Gastrocnemius medialis (tissue), 4 donors: ENCODE measurements at places on chromosomes 4 and X. TPM values are rescaled to one million over a fixed set of nuclear protein-coding genes. Genes with fewer than 3 reads are reported as not detected.

The PDGFC gene
- total RNA-seq, result 4.4 TPM

The EVC2 gene
- 1.3 TPM for total RNA-seq

The MRFAP1L1 gene
- total RNA-seq, result 54.6 TPM

The TMEM128 gene
- 8.6 TPM for total RNA-seq

The PLS3 gene
- 18.8 TPM for total RNA-seq

The NAP1L3 gene
- total RNA-seq, result 0.31 TPM

The ARSJ gene
- 0.67 TPM for total RNA-seq

The ODAPH gene
- total RNA-seq, result not detected

DNA sequence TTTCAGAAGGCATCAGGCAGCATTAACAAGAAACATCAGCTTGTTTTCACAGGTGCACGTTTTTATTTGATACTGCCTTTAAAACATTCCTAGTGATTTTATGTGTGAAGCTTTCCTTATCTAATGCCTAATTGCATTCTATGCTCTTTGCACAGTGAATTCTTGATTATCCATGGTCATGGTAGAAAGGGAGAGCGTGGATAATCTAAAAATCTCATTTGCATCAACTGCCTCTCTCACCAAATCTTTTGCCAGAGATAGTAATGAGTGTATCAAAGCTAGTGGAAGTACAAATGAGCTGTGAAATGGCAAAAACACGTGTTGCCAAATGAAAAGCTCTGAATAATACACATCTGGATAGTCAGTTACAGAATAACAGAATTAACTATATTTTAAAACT is 170.5 kb downstream of the NAA11 start:
- no peak for DNase-seq

GRCh38 chrX:153926858-153927671 is 1.0 kb upstream of the ARHGAP4 start:
- peak; percentile 27 for DNase-seq

DNA sequence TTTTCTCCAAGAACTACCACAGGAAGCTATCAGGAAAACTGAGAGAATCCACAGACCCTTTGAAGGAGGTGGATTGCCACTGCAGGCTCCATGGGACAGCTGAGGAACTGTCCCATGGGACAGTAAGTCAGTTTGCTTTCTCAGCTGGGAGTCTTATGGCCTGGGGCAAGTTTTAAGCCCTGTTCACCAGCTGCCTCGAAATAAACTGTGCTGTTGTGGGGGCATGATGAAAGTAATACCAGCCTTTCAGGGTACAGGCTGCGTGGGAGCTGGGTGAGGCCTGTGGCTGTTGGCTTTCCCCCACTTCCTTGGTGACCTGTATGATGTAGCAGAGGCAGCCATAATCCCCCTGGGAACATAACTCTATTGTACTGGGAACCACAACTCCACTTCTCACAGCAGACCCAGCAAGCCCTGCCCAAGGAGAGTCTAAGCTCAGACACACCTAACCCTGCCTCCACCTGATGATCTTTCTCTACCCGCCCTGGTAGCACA is 452.1 kb downstream of the STPG2 start:
- DNase-seq, result no peak

GRCh38 chr4:83146841-83147240 is 32.3 kb upstream of the PLAC8 start:
- DNase-seq, result no peak

- no peak for DNase-seq
These were observed 17.0 kb upstream of the TMEM154 start for GRCh38 chr4:152696764-152697261.

- DNase-seq, result no peak
These were observed 456.9 kb downstream of the CCSER1 start for GRCh38 chr4:90584051-90584450.

DNA sequence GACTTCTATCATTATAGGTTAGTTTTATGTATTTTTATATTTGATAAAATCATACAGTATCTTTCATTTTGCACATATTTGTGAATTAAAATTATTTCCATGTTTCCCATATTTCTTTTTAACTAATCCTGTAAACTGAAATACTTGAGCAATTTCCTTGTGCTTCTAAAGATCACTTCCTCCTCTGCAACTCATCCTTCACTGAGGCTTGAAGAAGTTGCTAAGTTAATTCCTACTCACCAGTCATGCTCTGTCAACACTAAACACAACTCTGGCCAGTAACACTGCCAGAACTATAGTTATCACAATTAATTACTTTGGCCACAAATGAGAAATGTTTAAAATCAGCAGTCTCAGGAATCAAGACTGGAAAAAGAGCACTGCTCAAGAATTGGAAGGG is 6.7 kb downstream of the SPATA4 start:
- DNase-seq, result no peak

GRCh38 chr4:15665753-15666365 is 10.7 kb upstream of the FBXL5 start:
- no peak for DNase-seq

- DNase-seq, result no peak
These were observed 239.0 kb upstream of the HTR2C start for GRCh38 chrX:114344756-114345349.

DNA sequence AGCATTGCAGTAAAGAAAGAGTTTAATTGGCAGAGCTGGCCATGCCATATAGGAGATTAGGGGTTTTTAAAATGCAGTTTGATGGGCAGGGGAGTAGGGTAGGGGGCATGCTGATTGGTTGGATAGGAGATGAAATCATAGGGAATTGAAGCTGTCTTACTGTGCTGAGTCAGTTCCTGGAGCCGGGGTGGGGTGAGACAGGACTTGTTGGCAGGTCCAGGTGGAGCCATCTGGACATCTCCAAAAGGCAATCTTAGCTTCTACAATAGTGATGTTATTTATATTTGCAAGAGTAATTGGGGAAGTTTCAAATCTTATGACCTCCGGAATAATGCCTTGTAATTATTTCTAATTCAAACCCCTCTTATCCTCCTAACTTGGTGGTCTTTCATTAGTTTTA is 32.4 kb upstream of the PGM2 start:
- DNase-seq, result no peak

DNA sequence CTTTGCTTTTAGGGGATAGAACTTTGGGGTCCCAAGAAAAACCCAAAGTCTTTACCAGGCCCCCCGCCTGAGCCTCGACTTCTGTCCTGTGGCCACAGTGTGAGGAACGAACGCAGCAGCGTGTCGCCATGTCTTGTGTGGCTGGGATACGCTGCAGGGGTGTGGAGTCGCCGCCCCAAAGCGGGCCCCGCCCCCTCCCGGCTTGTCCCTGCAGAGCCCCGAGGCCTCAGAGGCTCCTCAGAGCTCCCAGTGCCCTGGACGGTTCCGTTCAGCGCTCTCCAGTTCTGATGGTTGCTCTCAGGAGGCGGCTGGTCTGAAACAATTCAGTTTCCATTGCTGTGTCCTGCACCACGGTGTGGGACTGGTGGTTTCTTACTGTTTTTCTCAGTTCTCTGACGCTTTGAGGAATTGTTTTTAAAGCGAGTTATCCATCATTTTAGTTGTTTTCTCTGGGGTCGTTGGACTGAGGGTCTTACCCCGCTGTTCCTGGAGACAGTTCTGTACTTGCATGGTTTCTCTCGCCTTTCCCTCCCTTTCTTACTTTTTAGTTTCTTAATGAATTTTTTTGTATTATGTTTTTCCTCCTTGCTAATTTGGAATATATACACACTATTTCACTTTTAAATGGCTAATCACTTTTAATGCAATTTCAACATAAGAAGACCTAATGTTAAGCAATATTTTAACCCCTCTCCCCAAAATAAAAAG is 1.6 kb upstream of the IDUA start:
- DNase-seq, result peak; percentile 58

- no peak for DNase-seq
These were observed 100.2 kb upstream of the MED14 start for GRCh38 chrX:40835526-40835925.

- DNase-seq, result no peak
These were observed 1756.9 kb upstream of the TENM3 start for GRCh38 chr4:180486342-180486741.

GRCh38 chrX:40127052-40127451 is 29.3 kb upstream of the BCOR start:
- no peak for DNase-seq

- DNase-seq, result no peak
These were observed 600.5 kb upstream of the SLIT2 start for GRCh38 chr4:19650903-19651864.

GRCh38 chr4:25889589-25890503 is 24.2 kb upstream of the SMIM20 start:
- DNase-seq, result no peak

GRCh38 chr4:186939226-186939625 is 215.6 kb upstream of the FAT1 start:
- no peak for DNase-seq

DNA sequence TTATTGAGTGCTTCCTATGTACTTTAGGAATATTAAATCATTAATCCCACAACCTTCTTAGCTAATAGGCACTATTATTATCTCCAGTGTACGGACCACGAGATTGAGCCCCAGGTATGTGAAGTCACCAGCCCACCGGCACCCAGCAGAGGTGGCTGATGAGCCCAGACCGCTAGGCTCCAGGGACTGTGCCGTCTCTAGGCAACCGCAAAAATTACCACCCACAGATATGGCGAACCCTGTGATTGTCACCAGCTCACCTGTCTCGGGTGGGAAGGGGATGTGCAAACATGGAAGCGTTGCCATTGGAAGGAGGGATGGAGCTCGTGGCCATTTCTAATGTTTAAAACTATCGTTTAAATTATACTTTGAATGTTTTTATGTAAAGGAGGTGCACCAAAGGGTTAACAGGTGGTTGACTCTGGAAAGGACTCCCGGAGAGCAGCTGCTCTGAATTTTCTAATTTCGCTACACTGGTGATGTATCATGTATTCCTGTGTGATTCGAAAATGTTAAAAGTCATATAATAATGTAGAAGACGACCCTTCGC is 21.0 kb upstream of the JAKMIP1 start:
- DNase-seq, result no peak

- no peak for DNase-seq
These were observed 266.8 kb upstream of the PUDP start for GRCh38 chrX:7414753-7415152.

DNA sequence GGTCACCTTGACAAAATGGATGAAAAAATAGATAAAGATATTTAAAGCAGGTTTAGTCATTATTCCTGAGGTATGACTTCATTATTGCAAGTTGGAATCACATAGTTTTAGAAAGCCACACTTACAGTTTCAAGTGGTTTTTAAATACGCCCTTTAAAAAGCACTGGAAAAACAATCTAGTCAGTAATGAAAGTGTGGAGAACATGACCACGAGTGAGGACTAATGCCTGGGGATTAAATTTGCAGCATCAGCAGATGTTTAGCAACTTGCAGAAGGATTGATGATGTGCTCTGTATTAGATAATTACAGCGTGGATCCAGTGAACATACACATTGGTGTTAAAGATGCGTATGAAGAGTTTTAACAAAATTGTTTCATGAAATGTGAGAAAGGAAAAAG is 5.9 kb downstream of the SPARCL1 start:
- DNase-seq, result no peak

DNA sequence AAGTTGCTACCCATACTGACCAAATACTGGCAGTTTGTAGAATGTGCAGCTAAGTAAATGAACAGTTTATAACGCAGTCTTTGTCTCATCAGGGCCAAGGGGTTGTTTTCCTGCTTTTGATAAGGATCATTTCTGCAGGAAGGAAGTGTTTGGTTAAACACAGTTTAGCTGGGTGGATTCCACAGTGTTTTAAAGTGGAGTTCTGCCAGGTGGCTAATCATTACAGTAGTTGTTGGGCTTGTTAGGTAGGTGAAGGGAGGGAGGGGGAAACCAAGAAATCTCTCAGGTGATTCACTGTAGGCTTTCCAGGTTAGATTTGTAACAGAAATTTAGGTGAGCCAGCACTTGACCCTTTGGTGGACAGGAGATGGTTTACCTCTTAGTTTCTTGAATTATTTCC is 58.1 kb downstream of the FNIP2 start:
- no peak for DNase-seq

- no peak for DNase-seq
These were observed 265.9 kb downstream of the ADAMTS3 start for GRCh38 chr4:72302981-72303704.

DNA sequence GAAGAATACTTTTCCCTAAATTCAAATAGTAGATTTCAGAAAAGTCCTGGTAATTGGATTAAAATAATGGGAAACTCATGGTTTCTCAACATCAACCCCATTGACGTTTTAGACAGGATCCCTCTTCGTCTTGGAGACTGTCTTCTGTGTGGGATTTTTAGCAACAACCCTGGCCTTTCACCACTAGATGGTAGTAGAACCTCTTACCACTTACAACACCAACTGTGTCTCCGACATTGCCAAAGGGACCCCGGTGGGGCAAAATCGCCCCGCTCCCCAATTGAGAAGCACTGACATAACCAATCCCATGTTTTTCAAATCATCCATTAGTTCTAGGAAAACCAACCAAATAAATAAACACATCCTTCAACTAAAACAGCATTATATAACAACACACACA is 16.9 kb upstream of the ANOS1 start:
- no peak for DNase-seq
